ENCODE measurements at places on chromosomes 11 and 22. TPM values are rescaled to one million over a fixed set of nuclear protein-coding genes. Genes with fewer than 3 reads are reported as not detected.

Gene DKK3
- polyA plus RNA-seq = 11.9 TPM

GRCh38 chr22:47093720-47094119 is 331.3 kb downstream of the TBC1D22A start:
- no peak for DNase-seq

- no peak for DNase-seq
Measured at GRCh38 chr22:49905465-49905864, 12.8 kb downstream of the ALG12 start.

- DNase-seq = no peak
Measured at GRCh38 chr11:4085575-4085974, 9.0 kb upstream of the RRM1 start.

DNA sequence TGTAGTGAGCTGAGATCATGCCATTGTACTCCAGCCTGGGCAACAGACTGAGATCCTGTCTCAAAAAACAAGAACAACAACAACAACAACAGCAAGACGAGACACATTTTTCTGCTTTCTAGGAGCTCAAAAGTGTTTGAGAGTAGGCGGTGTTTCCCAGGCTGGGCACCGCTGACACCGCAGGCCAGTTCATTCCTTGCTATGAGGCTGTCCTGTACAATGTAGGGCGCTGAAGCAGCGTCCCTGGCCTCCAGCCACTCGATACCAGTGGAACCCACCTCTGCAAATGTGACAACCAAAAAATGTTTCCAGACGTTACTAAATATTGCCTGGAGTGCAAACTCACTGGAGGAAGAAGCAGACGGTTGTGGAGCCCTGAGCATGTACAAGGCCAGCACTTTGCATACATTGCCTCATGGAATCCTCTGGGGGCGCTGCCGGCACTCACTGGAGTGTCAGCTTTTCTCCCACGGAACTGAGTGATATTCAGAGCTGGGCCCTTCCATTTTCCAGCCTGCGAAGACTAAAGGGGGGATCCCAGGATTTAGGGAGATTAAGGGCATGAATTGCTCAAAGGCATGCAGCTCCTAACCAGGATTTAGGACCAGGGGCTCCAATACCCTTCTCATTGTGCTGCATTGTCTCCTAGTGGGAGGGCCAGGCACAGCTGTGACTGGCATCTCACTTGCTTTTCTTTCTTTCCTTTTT is 5.8 kb upstream of the MIEF1 start:
- peak; percentile 69 for DNase-seq

- no peak for DNase-seq
Measured at GRCh38 chr11:20336056-20336455, 27.5 kb upstream of the HTATIP2 start.

GRCh38 chr11:89421718-89422117 is 69.5 kb downstream of the NOX4 start:
- DNase-seq = no peak

DNA sequence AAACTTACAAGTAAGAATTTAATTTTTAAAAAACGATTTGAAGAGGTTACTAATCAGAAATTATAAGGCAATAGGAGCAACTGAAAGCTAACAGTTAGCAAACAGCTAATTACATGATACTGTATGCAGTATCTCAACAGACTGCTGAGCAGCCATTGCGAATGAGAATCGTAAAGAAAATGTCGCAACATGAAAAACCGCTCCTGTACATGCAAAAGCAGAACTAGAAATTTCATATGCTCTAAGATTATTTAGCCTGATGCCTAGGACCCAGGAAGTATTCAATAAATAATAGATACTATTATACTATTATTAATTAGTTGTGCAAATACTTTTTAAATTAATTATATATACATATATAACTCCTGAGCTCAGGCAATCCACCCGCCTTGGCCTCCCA is 48.7 kb upstream of the EP300 start:
- DNase-seq = no peak

Gene ACRV1
- polyA plus RNA-seq = 0.13 TPM

DNA sequence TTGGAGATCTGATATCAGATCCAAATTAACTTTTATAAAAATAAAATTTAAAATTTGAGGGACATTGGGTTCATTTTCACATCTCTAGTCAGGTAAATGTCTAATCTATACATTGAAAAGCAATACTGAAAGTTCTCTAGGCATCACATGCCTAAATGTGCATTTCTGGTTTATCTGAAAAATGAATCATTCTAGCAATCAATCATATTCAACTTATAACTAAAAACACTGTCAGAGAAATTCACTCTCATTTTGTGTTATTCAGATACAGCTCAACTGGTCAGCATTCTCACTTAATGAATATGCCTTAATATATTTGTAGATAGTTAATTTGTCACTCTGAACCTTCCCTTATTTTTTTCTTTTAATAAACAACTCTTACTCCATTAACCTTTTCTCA is 243.2 kb downstream of the CASP12 start:
- no peak for DNase-seq

DNA sequence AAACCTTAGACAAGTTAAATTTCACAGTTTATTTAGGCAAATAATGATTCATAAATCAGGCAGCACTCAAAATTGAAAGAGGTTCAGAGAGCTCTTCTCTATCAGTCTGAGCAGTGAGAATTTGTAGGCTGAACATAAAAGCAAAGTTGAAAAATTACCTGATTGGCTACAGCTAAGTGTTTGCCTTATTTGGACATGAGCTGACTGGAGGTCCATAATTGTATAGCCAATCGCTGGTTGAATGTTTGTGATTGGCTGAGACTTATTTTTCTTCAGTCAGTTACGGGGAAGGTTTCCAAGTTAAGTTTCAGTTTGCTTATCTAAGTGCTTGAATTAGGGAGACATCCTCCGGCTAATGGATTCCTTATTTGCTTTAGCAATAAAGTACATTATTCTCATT is 527.5 kb downstream of the CNTN5 start:
- no peak for DNase-seq

DNA sequence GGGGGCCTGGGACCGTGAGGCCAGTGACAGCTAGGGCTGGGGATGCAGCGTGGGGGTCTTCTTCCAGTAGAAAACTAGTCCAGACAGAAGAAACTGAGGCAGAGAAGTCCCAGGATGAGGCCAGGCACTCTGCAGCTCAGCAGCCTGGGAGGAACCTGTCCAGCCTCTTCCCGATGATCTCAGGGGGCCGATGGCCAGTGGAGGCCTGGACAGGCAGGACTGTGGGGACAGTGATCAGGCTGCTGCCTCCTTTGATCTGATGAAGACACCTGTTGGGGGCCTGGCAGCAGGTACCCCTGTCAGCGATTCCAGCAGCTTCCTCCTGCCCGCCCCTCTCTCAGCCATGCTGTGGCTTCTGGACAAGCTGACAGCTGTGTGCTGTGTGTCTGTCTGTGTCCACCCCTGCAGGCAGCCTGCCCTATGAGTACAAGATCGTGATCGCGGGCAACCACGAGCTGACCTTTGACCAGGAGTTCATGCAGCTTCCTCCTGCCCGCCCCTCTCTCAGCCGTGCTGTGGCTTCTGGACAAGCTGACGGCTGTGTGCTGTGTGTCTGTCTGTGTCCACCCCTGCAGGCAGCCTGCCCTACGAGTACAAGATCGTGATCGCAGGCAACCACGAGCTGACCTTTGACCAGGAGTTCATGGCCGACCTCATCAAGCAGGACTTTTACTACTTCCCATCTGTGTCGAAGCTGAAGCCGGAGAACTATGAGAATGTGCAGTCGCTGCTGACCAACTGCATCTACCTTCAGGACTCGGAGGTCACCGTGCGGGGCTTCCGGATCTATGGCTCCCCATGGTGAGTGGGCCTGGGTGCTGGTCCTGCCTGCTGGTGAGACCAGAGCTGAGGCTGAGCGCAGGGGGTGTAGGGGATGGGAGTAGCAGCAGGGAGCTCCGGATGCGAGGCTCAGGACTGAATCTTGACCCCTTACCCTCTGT is 62.6 kb downstream of the MPPED1 start:
- DNase-seq = no peak

Gene VPREB1
- polyA plus RNA-seq = not detected

- DNase-seq = no peak
Measured at GRCh38 chr22:42716221-42716620, 4.4 kb downstream of the A4GALT start.

Gene LRRC32
- 0.25 TPM for polyA plus RNA-seq

Gene CCDC81
- 0.18 TPM for polyA plus RNA-seq

Gene ZNF214
- polyA plus RNA-seq = 0.70 TPM

DNA sequence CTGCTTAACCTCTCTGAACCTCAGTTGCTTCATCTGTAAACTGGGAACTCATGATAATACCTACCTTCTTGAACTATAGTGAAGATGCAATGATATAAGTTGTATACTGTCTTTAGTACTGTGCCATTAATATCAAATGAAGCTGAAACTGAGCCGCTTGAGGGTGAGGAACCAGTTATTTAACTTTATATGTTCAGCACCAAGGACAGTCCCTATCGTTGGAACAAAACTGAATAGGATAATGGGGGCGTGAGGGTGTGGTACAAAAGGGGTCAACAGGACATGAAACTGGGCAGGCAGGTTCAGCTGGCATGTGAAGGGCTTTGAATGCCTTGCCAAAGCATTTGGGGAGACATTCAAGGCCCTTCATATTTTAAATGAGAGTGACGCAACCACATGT is 112.6 kb downstream of the C11orf91 start:
- no peak for DNase-seq

DNA sequence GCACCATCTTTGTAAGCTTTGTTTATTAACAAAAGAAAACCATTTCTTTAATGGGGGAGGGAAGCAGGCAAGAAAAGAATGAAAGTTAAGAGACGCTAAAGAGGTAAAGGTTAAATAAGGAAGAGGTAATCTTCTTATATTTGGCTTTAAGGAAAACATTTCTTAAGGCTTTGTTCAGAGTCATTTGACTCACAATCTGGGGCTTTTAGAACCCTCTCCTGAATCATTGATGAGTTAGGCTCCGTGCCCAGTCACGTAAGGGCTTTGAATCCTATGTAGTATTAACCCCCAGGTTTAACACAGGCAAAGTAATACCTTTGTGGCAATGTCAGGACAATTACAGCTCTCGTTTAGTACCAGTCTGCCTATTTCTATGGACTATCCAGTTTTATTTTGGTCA is 26.1 kb downstream of the MADD start:
- no peak for DNase-seq

DNA sequence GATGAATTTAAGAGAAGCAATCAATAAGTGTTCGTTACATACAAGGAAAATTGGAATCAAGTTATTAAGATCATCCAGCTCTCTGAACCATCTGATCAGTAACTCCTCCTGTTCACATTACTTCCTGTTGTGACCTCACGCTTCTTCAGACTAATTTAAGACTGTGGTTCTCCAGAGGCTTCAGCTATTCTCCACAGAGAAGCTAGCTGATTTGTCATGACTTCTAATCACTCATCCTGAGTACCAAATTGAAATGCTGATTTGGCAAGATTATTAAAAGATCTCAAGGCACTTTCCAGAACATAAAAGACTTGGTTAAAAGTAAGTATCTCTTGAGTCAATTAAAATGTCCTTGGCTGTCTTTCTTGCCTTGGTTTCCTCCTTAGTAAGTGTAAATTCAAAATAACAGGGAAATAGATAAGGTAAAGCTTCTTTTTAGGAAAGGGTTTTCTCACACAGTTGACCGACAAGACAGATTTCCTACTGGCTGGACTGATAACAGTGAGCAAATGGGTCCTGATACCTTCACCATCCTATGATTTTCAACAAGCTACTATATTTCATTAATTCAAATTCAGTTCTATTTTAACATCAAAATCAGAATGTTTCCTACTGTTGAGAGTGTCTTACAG is 38.5 kb downstream of the GAB2 start:
- DNase-seq = no peak

Gene RAB3IL1
- 6.6 TPM for polyA plus RNA-seq

DNA sequence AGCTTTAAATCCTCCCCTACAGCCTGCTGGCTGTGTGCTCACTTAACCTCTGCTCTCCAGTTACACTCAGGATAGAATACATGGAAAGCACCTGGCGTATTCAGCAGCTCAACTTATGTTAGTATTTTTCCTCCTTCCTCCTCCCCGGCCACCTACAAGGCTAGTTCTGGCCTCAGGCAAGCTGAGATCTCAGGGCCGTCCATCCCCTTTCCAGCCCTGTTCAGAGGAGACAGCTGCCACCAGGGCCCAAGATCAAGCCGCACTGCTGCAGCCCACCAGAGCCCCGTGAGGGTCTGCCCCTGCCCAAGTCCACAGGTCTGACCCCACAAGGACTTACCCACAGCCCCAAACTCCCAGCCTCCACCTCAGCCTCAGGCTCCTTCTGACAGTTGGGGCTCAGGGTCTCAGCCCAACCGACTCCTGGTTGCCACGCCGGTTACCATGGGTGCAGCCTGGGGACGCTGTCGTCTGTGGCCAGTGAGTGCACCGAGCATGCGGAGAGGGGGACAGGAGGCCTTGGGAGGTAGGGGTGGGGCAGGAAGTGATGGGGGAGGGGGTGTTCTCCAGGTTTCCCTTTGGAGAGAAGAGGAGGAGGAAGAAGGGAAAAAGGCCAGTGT is at the start of gene C11orf16:
Gene C11orf16 (minus strand): TSS at position 384 of the 617 bp plus-strand sequence. CDS start 639 bp downstream, outside the sequence.
- DNase-seq = no peak

Gene POGLUT3
- polyA plus RNA-seq = 15.3 TPM

DNA sequence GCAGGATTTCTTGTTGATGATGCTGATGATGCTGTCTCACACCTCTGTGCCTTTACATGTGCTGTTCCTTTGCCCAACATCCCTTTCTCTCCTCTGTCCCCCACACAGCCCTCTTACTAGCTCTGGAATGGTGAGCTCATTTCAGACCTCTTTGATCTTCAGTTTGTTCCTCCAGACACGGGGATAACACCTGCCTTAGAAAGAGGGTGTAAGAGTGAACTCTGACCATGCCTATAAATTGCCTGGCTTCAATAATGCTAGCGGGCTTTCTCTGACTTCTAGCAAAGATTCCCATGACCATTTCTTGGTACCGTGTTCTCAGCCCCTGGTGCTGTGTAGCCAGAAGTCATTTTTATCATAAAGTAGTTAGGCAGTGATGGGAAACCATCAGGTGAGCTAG is 55.9 kb upstream of the DRD2 start:
- no peak for DNase-seq

Gene YAP1
- polyA plus RNA-seq = 36.4 TPM

GRCh38 chr11:69343401-69344321 is 49.7 kb downstream of the MYEOV start:
- no peak for DNase-seq
